ENCODE measurements at places on chromosomes 16 and 17. TPM values are rescaled to one million over a fixed set of nuclear protein-coding genes. Genes with fewer than 3 reads are reported as not detected.
A peak's percentile ranks its signal among the peaks of the same experiment; 100 is the strongest.

DNA sequence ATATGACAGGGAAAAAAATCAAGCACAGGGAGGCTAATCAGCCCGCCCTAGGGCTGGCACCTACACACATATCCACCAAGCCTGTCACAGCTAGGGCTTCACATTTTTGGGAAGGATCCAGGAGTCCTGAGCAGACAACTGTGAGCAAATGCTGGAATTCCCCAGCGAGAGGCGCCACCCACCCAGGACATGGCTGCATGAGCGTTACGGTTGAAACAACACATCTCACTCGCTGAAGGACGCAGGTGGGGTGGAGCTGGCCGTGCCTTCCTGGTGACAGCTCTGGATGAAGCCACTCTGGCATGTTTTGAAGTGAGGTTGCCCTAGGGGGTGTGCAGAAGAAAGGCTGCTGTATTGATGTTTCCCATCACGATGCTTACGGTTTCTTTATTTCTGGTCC is 315.1 kb upstream of the EEF2KMT start:
- no peak for DNase-seq
- no peak overlapping the region for H3K4me3 ChIP-seq
- H3K4me1 ChIP-seq: no peaks in the 10 kb centered on the region
- no peak overlapping the region for H3K27ac ChIP-seq

The TRIM47 gene
- total RNA-seq: 23.2 TPM

The WSB1 gene
- total RNA-seq: 171 TPM

The CSH1 gene
- not detected for total RNA-seq

- peaks cover 56% of the 10 kb centered on the region for H3K27me3 ChIP-seq
- no peaks in the 10 kb centered on the region for H3K36me3 ChIP-seq
- peak overlapping the region; percentile 17 for H3K4me3 ChIP-seq
- H3K4me1 ChIP-seq: peaks cover 17% of the 10 kb centered on the region
- peak overlapping the region; percentile 22 for H3K27ac ChIP-seq
- DNase-seq: no peak
These were observed 17.5 kb upstream of the CBX8 start for GRCh38 chr17:79814127-79814973.

The MYH1 gene
- not detected for total RNA-seq

The MSLN gene
- not detected for total RNA-seq

DNA sequence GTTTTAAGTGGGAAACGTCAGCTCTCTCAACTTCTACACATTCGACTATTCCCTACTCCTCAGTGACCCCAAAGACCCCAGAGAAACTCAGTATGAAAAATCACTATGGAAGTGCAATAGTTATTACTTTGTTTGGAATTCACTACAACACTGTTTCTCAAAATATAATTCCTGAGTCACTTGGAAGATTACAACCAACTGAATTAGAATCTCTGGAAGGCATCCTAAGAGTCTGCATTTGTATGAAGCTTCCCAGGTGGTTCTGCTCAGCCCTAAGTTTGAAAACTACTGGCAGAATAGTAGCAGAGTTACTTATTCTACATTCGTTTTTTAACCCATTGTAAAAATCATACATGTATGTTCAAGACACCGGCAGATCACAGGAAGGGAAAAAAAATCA is 525.6 kb downstream of the MAF start:
- H3K27ac ChIP-seq: no peak overlapping the region
- no peak overlapping the region for H3K4me3 ChIP-seq
- H3K27me3 ChIP-seq: peaks cover 25% of the 10 kb centered on the region
- no peak for DNase-seq

GRCh38 chr16:71459510-71459909 is 2.5 kb downstream of the ZNF23 start:
- peaks cover 12% of the 10 kb centered on the region for H3K36me3 ChIP-seq
- no peak for DNase-seq
- H3K4me3 ChIP-seq: no peak overlapping the region
- H3K27ac ChIP-seq: no peak overlapping the region
- H3K4me1 ChIP-seq: peaks cover 22% of the 10 kb centered on the region

- peaks cover 18% of the 10 kb centered on the region for H3K4me1 ChIP-seq
- DNase-seq: no peak
- no peak overlapping the region for H3K4me3 ChIP-seq
- no peak overlapping the region for H3K27ac ChIP-seq
- H3K36me3 ChIP-seq: peaks cover 2% of the 10 kb centered on the region
These were observed 3.8 kb upstream of the USP36 start for GRCh38 chr17:78844301-78845005.

The UTS2R gene
- not detected for total RNA-seq

The RAD51D gene
- 27.3 TPM for total RNA-seq

The TRPV2 gene
- total RNA-seq: 97.0 TPM

- H3K36me3 ChIP-seq: no peaks in the 10 kb centered on the region
- H3K27ac ChIP-seq: no peak overlapping the region
- H3K4me1 ChIP-seq: peaks cover 3% of the 10 kb centered on the region
- DNase-seq: no peak
- no peak overlapping the region for H3K4me3 ChIP-seq
These were observed 4.7 kb upstream of the PLCG2 start for GRCh38 chr16:81774348-81774747.

The SPIRE2 gene
- 1.5 TPM for total RNA-seq

DNA sequence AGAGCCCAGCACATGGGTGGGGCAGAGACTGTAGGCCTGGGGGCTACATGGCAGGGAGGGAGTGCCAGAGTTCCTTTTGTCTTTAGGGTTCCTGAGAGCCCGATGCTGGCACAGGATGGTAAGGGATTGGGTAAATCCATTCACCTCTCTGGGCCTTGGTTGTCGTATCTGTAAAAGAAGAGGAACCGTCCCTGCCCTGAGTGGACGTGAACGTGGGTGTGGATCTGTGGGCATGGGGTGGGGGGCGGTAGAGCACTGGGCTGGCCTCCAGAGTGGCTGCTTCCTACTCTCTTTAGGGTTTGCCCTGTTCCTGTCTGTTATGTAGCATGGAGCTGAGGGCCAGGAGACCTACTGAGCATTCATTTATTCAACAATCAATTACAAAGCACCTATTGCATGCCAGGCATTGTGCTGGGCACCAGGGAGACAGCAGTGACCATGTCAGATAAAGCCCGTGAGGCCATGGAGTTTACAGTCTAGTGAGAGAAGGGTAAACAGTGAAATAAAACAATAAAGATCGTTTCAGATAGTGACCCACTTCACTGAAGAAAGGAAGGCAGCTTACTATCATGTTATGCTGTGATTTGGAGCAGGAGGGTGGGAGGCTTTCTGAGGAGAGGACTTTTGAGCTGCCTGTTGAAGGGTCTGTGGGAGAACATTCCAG is 13.1 kb upstream of the TCAP start:
- H3K4me3 ChIP-seq: no peak overlapping the region
- H3K27ac ChIP-seq: peak overlapping the region; percentile 68
- no peaks in the 10 kb centered on the region for H3K27me3 ChIP-seq
- H3K4me1 ChIP-seq: peaks cover 21% of the 10 kb centered on the region
- no peak for DNase-seq

The DNAH17 gene
- total RNA-seq: 0.03 TPM

GRCh38 chr17:48241131-48241591 is 133.6 kb downstream of the SNX11 start:
- H3K36me3 ChIP-seq: peaks cover 11% of the 10 kb centered on the region
- no peaks in the 10 kb centered on the region for H3K27me3 ChIP-seq
- peak overlapping the region; percentile 21 for H3K4me3 ChIP-seq
- H3K27ac ChIP-seq: peak overlapping the region; percentile 12
- H3K4me1 ChIP-seq: peaks cover 50% of the 10 kb centered on the region

DNA sequence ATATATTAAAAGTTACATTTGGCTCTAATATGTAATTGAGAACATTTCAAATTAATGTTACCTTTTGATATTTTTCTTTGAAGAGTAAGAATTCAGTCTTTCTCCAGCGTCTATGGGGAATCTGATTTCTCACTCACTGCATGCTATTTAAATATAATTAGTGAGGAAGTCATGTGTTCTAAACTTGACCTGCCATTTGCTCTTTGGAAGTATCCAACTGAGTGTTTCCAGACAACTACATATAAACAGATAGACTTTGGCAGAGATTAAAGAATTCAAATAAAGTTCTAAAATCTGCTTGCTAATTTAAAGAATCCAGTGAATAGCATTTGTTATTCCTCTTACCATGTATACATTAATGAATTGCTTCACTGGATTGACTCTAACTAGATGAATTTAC is 23.5 kb downstream of the OMG start:
- DNase-seq: no peak
- H3K4me3 ChIP-seq: no peak overlapping the region

- no peak for DNase-seq
- no peak overlapping the region for H3K4me3 ChIP-seq
- H3K27ac ChIP-seq: no peak overlapping the region
These were observed 108.7 kb downstream of the VAT1L start for GRCh38 chr16:77897129-77897437.

DNA sequence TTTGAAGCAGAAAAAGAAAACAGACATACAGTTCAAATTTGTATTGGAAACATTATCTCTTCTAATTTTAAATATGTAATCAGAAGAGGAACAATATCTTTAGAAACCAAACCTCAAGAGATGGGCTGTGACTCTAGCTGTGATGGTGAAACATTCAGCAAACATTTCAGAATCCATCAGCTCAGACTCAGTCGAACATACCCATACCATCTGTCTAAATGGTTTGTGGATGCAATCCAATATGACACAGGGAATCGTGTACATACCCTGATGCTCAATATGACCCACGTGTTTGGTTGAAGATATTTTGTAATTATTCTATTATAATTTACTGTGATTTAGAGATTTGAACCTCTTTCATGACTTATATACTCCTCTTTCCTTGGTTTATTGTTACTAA is 665.2 kb upstream of the CDH8 start:
- H3K4me1 ChIP-seq: no peaks in the 10 kb centered on the region
- H3K27ac ChIP-seq: no peak overlapping the region
- H3K4me3 ChIP-seq: no peak overlapping the region

GRCh38 chr16:83530293-83530692 is 277.5 kb upstream of the HSBP1 start:
- H3K4me1 ChIP-seq: no peaks in the 10 kb centered on the region
- DNase-seq: no peak
- H3K27me3 ChIP-seq: no peaks in the 10 kb centered on the region

GRCh38 chr17:1087381-1088241 is 90.7 kb downstream of the TIMM22 start:
- H3K36me3 ChIP-seq: peaks cover 11% of the 10 kb centered on the region
- H3K4me3 ChIP-seq: no peak overlapping the region
- peaks cover 1% of the 10 kb centered on the region for H3K4me1 ChIP-seq

DNA sequence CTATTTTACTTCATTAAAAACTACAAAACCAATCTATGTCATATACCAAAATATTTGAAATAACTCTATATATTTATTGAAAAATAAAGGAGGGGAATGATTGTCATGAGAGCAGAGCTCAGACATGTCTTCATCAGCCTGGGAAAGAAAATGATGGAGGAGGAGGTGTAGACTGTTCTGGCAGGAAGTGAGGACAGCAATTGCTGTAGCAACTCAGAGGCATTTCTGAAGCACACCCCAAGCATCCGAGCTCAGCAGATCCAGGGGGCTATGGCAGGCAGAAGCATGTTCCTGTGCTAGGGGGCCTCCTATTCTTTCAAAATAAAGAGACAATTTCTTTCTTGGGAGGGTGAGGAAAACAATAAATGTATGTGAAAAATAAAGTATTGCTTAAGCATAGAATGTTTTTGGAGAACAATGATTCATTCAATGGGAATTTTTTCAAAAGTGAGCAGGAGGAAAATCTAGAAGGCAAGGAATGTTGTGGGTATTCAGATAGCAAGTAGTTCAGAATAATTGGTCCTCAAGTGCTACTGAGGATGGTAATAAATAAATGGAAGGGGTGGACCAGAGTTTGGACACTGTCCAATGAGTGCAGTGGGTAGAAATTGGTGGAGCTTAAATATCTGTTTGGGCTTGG is 383.4 kb downstream of the CDH11 start:
- no peak for DNase-seq
- H3K4me3 ChIP-seq: no peak overlapping the region
- no peaks in the 10 kb centered on the region for H3K27me3 ChIP-seq
- H3K4me1 ChIP-seq: no peaks in the 10 kb centered on the region
- no peak overlapping the region for H3K27ac ChIP-seq

GRCh38 chr17:33520426-33521330 is 227.6 kb upstream of the ASIC2 start:
- no peak overlapping the region for H3K27ac ChIP-seq
- H3K36me3 ChIP-seq: no peaks in the 10 kb centered on the region
- peaks cover 2% of the 10 kb centered on the region for H3K27me3 ChIP-seq
- no peak overlapping the region for H3K4me3 ChIP-seq
- no peaks in the 10 kb centered on the region for H3K4me1 ChIP-seq

The TBX6 gene
- total RNA-seq: 2.4 TPM

The DVL2 gene
- total RNA-seq: 62.1 TPM

The CCDC40 gene
- total RNA-seq: 1.4 TPM

DNA sequence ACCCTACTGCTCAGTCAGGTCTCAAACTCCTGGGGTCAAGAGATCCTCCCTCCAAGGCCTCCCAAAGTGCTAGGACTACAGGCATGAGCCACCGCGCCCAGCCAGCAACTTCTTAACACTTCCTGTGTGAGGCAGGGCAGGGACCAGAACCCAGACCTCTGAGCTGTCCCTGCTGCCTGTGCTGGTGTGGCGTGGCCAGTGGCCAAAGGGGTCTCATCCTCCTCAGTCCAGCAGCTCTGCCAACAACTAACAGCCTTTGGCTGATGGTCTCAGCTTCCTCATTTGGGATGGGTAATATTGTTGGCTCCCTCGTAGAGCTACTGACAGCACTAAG is 1.4 kb upstream of the LLGL1 start:
- no peak overlapping the region for H3K27ac ChIP-seq
- no peaks in the 10 kb centered on the region for H3K36me3 ChIP-seq
- peaks cover 17% of the 10 kb centered on the region for H3K4me1 ChIP-seq
- no peak for DNase-seq
- H3K27me3 ChIP-seq: no peaks in the 10 kb centered on the region

The ARL16 gene
- 19.0 TPM for total RNA-seq

The PIK3R6 gene
- 18.5 TPM for total RNA-seq

DNA sequence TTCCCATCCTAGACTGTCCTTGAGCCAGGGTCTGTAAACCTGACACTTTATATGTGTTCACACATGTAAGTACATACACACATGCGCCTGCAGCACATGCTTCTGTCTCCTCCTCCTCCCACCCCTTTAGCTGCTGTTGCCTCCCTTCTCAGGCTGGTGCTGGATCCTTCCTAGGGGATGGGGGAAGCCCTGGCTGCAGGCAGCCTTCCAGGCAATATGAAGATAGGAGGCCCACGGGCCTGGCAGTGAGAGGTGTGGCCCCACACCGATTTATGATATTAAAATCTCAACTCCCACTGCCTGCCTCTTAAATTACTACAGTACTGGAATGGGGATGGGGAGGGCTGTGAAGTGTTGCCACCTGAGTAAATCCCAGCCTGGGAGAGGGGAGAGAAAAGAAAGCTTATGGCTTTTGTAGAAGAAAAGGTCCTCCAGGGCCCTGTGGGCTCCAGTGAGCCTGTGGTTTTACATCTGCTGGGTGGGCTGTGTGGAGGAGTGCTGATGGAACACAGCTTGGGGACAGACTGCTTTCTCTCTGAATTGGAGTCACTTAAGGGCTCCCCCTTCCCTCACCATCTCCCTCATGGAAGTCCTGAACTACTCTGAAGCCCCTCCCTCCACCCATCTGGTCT is 990 bp upstream of the WNK4 start:
- H3K36me3 ChIP-seq: peaks cover 18% of the 10 kb centered on the region
- no peak overlapping the region for H3K27ac ChIP-seq
- peaks cover 41% of the 10 kb centered on the region for H3K27me3 ChIP-seq
- peaks cover 15% of the 10 kb centered on the region for H3K4me1 ChIP-seq
- DNase-seq: no peak

The NECAB2 gene
- not detected for total RNA-seq
